ENCODE measurements at places on chromosomes 5 and 9.

DNA sequence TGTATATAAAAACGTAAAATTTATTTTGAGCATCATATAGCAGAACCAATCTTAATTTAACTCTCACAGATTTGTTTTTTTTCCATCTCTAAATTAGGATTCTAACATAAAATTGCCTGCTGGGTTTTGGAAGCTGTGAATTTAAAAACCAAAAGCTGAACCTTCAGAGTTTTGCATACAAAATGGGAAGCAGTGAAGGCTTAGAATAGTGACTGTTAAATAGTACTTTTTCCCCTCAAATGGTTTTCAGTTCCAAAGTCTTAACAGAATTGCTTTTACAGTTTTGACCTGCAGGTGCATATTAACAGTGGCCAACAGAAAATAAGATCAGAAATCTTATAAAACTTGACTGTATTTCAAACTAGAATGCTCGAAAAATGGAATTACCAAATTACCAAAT, 55.1 kb upstream of the LVRN start:
- DNase-seq = no peak

- no peak for DNase-seq
These were observed 57.9 kb downstream of the TGFBR1 start for GRCh38 chr9:99162759-99163364.

GRCh38 chr9:91150998-91151717, 210.6 kb downstream of the AUH start:
- DNase-seq = no peak

GRCh38 chr9:138053996-138054752, 176.6 kb downstream of the CACNA1B start:
- no peak for DNase-seq

DNA sequence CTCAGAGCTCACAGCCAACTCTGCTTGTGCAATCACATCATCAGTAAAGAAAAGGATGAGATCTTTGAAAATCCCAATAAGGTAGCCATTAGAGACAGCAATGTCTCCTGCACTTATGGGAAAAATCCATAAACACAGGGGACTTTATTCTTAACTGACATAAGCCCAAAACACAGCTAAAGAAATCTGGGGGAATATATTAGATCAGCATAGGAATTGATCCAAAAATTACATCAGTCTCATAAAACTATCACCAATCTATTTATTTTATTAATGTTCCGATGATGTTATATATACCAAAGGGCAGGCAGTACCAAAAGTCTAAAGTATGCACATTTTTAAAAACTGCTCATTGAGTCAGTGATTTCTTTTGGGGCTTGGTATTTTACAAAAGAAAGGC, 6.9 kb downstream of the MRPS27 start:
- DNase-seq = no peak

DNA sequence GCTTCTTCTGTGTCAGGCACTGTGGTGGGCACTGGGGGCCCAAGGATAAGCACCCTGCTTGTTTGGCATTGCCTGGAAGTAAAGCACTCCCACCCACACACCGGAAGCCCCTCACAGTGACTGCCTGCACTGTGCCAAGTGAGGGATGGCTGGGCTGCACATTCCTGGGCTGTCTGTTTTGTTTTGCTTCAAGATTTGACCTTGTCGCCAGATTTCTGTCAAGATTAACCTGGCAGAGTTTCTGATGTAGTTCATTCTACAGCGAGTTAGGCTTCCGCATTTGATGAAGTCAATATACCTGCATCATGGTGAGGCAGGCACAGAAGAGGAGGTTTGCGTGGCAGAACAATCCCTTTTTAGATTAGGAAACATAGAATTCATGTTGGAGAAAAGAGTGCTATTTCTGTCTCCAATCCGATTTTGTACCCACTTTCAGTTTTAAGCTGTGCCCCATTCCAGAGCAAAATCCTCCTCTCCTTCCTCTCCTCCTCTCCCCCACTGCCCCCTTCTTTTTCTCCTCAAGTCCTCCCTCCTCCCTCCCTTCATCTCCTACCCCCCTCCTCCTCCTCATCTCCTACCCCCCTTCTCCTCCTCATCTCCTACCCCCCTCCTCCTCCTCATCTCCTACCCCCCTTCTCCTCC, 14.4 kb upstream of the BOD1 start:
- no peak for DNase-seq

DNA sequence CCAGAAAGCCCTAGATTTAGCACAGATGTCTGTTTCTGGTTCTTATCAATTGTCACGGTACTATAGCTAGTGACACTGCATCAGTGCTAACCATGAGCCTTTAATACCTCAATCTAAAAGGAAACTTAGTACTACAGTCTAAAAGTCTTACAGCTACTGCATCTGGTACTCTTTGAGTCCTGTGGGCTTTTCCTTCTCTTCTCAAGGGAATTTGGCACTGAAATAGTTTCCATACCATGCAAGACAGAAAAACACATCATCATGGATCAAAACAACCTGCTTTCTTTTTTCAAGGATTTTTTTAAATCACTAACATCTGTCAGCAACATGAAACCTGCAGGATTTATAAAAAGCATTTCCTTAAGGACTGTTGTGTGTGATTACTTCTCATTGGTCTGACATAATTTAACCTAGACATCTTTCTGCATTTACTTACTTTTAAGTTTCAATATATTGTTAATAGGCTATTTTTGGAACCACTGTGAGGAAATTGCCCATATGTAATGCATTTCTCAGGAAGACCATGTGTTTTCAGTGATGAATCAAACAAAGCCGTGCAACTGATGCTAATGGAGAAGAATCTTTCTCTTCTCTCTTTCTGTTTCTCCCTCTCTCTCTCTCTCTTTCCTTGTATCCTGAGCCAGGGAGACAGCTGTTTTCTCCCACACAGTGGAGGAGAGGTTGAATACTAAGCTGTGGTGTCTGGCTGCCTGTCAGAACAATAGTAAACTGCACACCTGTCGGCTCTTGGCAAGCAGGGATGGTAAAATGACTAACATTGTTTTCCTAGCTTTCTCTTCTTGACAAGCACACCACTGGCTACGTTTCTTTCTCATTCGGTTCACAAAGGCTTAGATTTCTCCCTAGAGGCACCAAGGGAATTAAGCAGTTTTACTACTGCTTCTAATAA, 273.4 kb downstream of the CSNK1G3 start:
- DNase-seq = no peak

DNA sequence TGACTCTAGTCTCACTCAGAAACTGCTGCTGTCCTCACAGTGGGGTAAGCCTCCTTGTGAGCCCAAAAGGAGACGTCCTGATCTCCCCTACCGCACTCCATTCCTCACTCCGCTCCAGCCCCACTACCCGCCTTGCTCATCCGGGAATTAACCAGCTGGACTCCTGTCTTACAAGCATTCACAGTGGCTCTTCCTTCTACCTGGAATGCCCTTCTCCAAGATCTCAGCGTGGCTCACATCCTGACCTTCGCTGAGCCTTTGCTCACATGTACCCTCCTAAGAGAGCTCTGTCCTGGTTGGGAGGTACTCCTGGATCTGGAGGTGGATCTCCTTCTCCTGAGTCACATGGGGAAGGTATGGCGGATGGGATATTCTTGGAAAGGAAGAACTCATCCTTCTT, 10.7 kb upstream of the KLF9 start:
- DNase-seq = no peak

- no peak for DNase-seq
These were observed 92.2 kb upstream of the CKMT2 start for GRCh38 chr5:81140943-81141342.

GRCh38 chr9:13688990-13689600, 409.6 kb upstream of the MPDZ start:
- no peak for DNase-seq

DNA sequence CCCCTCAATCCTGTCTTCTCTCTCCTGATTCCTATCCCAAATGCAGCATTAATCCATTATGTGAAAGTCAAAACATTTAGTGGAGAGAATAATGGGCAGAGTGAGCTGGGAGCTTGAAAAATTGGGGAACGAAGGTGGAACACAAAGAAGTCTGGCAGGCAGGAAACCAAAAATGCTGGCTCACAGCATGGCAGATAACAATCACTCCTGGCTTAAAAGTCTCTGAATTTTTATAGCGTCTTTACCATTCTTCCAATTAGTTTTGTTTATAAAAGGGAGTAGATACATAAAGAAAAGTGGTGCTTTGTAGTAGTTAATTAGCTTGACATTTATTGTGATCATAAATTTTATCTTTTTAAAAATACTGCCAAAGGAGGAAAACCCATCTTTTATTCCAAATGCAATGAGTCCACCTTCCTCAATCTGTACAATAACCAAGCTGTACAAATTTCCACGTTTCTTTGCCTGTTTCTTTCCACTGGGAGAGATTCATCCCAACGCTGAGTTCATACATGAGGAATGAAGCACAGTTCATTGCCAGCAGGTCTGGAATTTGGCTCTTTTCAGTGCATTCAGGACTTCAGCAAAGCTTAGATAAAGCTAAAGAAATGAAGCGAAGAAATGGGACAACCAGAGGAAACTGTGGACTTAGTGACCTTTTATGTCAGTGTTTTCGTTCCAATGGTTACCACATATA, 174.7 kb downstream of the HMHB1 start:
- no peak for DNase-seq

DNA sequence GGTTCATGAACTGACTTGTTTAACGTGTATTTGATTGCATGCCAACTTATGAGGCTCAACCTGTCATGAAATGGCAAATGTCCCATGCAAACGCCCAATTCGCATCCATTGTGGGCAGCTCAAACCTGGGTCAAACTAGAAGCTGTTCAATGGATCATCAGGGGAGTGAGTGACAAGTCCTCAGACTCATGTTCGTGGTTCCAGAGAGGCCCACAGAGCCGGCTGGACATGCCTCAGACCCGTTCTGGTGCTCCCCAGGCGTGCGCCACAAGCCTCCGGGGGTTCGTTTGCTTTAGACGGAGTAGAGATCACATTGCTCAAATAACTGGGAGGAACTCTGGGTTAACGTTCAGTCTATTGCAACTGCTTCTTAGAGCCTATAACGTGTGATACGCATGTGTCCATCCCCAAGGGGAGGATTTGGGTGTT, 15.0 kb downstream of the GFI1B start:
- no peak for DNase-seq

GRCh38 chr9:13718086-13718485, 438.6 kb upstream of the MPDZ start:
- no peak for DNase-seq

DNA sequence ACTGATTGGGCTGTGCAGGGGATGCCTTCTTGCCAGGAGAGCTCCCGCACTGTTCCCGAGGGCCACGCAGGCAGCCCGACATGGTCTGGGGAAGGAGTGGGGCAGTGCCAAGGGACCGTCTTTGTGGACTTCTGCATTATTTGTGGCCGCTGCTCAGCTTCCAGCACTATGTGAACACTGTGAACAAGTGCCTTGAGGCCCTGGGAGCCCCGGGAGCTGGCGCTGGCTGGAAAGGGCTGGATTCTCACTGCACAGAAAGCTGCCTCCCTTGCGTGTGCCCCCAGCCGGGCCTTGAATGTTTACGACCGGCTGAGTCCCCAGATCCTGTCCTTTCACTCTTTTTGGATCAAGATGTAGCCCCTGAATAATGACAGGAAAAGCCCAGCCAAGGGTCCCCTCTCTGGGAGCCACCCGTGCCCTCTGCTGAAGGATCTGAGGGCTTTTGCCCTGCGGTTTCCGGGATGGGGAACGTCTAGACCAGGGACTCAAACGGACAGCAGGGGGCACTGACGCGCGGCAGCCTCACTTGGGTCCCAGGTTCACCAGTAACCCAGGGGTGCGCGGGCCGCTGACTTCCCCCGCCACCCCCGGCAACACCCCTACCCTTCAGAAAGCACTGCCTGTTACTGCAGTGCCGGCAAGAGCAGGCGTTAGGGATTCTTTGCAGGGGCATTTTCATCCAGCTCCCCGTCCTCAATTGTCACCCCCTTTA, 98.9 kb upstream of the FCN2 start:
- no peak for DNase-seq

GRCh38 chr5:34627794-34628193, 28.3 kb upstream of the RAI14 start:
- no peak for DNase-seq

- DNase-seq = no peak
These were observed 115.3 kb upstream of the MSX2 start for GRCh38 chr5:174609116-174609515.

- no peak for DNase-seq
These were observed 597 bp downstream of the NFIL3 start for GRCh38 chr9:91422758-91423711.

DNA sequence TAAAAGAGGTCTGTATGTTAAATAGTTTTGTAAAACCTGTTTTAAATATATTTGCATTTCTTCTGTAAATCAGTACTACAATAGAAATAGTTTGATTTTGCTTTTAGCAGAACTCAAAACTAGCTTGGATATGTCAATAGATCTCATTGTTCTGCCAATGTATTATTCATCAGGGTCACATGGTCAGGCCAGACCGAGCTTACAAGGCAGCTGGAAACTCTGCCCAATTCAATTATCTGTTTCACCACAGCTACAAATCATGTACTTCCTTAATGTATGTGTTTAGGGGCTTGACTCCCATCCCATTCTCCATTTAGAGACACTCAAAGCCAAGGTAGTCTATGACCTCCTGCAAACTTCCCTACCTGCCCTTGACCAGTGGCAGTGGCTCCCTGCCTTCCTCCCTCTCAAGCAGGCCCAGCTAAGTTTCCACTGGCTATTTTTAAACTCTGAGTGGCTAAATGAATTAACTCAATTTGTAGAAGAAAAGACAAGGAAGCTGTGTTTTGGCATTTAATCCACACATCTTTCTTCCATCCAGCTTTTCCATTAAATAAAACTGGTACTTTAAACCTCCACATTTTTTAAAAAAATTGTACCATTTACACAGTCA, 46.4 kb upstream of the SELENOP start:
- DNase-seq = no peak

DNA sequence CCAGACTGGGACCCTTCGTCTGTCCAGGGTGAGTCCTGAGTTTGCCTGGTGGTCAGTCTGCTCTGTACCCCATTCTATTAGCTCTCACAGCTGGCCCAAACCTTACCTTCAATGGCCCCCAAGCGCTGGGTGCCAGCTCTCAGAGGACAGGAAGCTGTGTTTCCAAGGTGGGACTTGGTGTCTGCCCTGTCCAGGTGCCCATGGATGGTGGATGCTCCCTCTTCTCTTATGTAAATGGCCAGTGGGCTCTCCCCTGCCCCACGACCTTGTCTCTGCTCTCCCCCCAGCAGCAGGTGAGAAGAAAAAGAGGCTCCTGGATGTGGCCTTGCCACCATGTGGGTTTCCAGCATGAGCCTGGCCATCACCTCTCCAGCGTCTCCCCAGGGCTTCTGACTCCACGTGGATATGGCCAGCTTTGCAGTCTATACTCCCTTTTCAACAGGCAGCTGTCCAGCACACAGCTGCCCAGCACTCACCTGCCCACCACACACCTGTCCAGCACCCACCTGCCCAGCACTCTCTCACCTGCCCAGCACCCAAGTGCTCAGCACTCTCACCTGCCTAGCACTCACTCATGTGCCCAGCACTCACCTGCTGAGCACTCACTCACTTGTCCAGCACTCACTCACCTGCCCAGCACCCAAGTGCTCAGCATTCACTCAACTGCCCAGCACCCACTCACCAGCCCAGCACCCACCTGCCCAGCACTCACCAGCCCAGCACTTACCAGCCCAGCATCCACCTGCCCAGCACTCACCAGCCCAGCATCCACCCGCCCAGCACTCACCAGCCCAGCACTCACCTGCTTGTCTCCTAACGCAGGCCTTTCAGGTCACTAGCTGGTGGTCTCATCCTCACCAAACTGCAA, 136.2 kb upstream of the IRX2 start:
- DNase-seq = no peak
